ENCODE measurements at places on chromosomes 7 and 10. TPM values are rescaled to one million over a fixed set of nuclear protein-coding genes. Genes with fewer than 3 reads are reported as not detected.
A peak's percentile ranks its signal among the peaks of the same experiment; 100 is the strongest.

DNA sequence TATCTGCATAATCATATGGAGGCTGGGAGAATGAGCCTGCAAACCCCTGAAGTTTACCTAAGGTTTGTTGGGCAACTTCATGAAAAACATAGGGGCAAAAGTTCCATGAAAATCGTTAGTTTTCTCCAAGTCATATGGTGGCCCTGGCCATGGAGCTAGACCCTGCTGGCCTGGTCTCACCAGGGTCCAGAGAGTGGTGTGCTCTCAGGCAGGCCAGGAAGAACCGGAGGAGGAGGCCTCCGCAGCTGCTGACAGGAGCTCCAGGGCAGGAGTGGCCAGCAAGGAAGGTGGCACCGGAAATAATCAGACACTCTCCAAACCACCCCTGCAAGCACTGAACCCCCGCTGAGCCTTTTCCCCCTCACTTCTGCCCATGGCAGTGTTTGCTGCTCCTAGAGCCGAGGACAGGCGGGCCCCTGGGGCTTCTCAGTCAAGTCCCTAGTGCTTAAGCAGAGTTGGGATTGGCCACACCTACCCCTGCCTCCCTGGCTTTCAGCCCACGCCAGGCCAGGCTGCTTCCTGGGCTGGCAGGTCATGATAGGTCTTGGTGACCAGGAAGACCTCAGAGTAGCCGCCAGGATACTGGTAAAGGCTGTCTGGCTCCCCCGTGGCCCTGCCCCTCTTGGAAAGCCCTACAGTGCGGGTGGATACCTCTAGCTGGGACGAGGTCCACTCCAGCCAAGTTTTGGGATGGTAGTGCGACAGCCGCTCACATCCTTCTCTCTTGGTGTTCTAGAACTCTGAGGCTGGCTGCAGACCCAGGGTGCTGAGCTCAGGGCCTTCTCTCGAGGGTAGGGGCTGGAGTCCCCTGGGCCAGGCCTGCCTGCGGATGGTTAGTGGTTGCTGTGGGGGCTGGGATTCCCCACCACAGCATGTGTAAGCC lies 242.8 kb downstream of the MGMT start:
- no peak for DNase-seq
- no peak overlapping the region for H3K27ac ChIP-seq
- no peaks in the 10 kb centered on the region for H3K36me3 ChIP-seq
- H3K4me3 ChIP-seq = no peak overlapping the region

- peaks cover 21% of the 10 kb centered on the region for H3K4me1 ChIP-seq
- no peaks in the 10 kb centered on the region for H3K27me3 ChIP-seq
- peak overlapping the region; percentile 12 for H3K27ac ChIP-seq
- DNase-seq = peak; percentile 58
Measured at GRCh38 chr7:36971515-36972139, 247.3 kb upstream of the AOAH start.

GRCh38 chr10:114110174-114110972 lies 63.6 kb downstream of the CCDC186 start:
- no peak overlapping the region for H3K27ac ChIP-seq
- H3K4me3 ChIP-seq = no peak overlapping the region
- no peaks in the 10 kb centered on the region for H3K27me3 ChIP-seq
- no peaks in the 10 kb centered on the region for H3K4me1 ChIP-seq

The POLL gene
- 54.5 TPM for polyA plus RNA-seq

The DRGX gene
- polyA plus RNA-seq = not detected

DNA sequence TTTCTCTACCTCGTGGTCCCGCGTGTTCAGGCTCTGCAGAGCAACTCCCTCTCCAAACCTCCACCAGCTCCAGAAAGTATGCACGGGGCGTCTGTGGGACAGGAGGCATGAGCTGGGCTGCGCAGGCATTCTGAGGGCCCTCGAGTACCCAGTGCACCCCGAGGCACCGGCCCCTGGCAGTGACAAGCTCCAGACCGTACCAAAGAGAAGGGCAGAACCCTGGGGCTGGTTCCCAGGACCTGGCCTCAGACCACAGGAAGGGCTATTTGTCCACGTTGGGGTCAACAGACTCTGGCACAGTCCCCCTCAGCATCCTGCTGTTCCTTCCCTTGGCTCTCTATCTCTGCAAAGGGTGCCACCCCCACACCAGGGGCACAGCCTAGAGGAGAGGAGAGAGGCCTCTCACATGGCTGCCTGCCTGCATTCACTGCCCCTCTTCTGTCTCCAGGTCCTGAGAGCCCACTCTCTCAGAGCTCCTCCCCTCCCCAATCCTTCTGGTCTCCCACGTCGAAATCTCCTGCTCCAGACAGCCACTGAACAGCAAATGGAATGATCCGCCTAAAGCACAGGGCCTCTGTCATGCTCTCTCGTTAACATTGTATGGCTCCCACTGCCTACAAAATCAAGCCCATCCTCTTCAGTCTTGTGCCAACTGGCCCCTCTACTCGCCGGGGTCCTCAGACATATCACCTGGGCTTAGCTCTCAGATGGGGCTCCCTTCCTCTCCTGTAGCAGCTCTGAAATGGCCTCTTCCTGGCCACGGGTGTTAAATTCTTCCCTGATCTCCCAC lies 96.3 kb downstream of the OAT start:
- H3K36me3 ChIP-seq = no peaks in the 10 kb centered on the region
- no peak overlapping the region for H3K4me3 ChIP-seq

DNA sequence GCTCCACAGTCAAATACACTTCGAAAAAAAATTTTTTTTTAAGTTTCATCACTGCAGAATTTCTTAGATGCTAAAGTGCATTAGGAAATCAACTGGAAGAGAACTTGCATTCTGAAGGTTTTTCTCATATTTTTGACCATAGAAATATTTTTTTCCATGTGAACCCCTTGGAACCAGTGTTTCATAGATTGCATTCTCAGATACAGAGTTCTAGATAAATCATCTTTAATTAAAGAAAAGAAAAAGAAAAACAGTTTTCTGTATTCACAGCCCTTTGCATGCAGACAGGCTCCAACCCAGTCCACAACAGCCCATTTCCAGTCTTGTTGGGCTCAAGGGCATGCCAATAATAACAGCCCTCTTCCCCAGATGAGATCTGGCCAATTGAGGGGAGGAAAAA lies 75.5 kb upstream of the RPA3 start:
- H3K27me3 ChIP-seq = no peaks in the 10 kb centered on the region
- H3K27ac ChIP-seq = no peak overlapping the region
- H3K4me3 ChIP-seq = no peak overlapping the region
- peaks cover under 1% of the 10 kb centered on the region for H3K4me1 ChIP-seq
- no peak for DNase-seq

DNA sequence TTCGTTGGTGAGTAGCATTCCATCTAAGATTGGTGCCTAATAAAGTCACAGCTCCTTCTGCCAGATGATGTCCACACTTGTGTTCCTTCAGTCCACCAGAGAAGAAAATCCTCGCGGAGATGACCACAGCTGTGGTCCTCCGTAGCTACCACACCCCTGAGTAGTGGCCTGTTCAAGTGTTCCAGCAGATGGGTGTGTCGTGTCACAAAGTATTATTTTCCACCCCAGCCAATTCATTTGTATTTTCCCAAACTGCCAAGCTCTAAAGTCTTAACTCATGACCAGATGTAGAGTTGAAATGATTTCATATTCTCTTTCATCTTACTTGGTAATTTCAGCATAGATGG lies 251.3 kb upstream of the TCF7L2 start:
- H3K4me1 ChIP-seq = no peaks in the 10 kb centered on the region
- H3K27me3 ChIP-seq = no peaks in the 10 kb centered on the region
- no peak for DNase-seq
- no peak overlapping the region for H3K4me3 ChIP-seq
- H3K27ac ChIP-seq = no peak overlapping the region

The KCND2 gene
- polyA plus RNA-seq = 0.11 TPM

- no peak overlapping the region for H3K27ac ChIP-seq
- no peak for DNase-seq
- no peaks in the 10 kb centered on the region for H3K27me3 ChIP-seq
- no peaks in the 10 kb centered on the region for H3K36me3 ChIP-seq
- no peaks in the 10 kb centered on the region for H3K4me1 ChIP-seq
Measured at GRCh38 chr7:140639366-140640053, 1.1 kb downstream of the DENND2A start.

GRCh38 chr7:38398725-38399321 lies 125.4 kb upstream of the TARP start:
- DNase-seq = peak; percentile 78
- no peaks in the 10 kb centered on the region for H3K4me1 ChIP-seq
- no peaks in the 10 kb centered on the region for H3K36me3 ChIP-seq
- H3K27me3 ChIP-seq = no peaks in the 10 kb centered on the region

DNA sequence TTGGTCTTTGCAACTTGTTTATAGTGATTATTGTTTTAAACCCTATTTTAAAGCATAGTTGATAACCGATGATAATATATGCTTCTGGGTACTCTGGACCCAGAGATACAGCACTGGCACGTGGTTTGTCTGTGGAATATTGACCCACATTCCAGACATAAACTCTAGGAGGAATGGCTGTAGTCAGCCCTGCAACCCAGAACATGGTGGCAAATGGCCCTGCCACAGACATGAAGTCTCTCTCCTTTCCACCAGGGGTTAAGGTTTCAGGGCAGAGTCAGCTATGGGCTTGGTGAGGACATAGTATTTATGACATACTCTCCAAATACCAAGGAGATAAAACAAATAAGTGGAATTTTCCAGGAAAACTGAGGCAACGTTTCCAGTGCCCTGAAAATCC lies 83.6 kb downstream of the NAMPT start:
- no peak overlapping the region for H3K27ac ChIP-seq
- DNase-seq = no peak
- no peaks in the 10 kb centered on the region for H3K36me3 ChIP-seq
- H3K27me3 ChIP-seq = no peaks in the 10 kb centered on the region
- H3K4me1 ChIP-seq = no peaks in the 10 kb centered on the region
- no peak overlapping the region for H3K4me3 ChIP-seq

DNA sequence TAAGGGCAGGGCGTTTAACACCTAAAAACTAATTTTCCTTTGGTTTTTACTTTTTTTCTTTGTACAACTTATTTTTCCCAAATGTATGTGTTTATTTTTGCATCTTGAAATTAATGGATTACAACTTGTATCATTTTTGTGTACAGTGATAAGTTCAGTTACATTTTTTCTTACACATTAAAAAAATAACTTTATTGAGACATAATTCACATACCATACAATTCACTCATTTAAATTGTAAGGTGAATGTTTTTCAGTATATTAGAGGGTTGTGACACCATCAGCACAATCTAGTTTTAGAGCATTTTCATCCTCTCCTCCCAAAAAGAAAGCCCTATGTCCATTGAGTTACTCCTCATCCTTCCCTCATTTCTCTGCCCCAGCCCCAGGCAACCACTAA lies 11.6 kb downstream of the OGDH start:
- H3K4me3 ChIP-seq = no peak overlapping the region
- no peaks in the 10 kb centered on the region for H3K27me3 ChIP-seq
- H3K4me1 ChIP-seq = peaks cover 12% of the 10 kb centered on the region
- no peak overlapping the region for H3K27ac ChIP-seq

GRCh38 chr10:96683065-96683464 lies 37.2 kb downstream of the PIK3AP1 start:
- H3K4me1 ChIP-seq = peaks cover 5% of the 10 kb centered on the region
- H3K27me3 ChIP-seq = no peaks in the 10 kb centered on the region
- DNase-seq = no peak
- H3K4me3 ChIP-seq = no peak overlapping the region
- no peak overlapping the region for H3K27ac ChIP-seq

The HOXA11 gene
- not detected for polyA plus RNA-seq

The LRRC61 gene
- polyA plus RNA-seq = 11.2 TPM

Measured in pancreas (tissue), 10 donors.